HS-27A (cell line): ENCODE measurements at places on chromosomes 12 and 14.
A peak's percentile ranks its signal among the peaks of the same experiment; 100 is the strongest.

DNA sequence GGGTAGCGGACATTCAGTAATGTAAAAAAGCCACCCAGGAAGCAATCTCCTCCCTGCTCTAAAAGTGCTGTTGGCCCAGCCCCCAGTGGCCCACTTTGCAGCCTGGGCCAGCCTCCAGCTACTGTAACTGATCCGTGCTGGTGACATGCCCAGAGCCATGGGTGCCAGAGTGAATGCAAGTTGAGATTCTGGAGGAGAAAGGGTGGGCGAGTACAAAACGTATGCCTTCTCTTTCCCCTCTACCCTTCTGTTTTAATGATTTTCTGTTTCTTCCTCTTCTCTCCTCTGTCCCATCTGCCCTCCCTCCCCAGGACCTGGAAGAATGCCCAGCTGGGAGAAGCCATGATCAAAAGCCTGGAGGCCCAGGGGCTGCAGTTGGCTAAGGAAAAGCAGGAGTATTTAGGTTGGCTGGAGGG, 16.9 kb downstream of the PLEKHD1 start:
- no peak for DNase-seq

DNA sequence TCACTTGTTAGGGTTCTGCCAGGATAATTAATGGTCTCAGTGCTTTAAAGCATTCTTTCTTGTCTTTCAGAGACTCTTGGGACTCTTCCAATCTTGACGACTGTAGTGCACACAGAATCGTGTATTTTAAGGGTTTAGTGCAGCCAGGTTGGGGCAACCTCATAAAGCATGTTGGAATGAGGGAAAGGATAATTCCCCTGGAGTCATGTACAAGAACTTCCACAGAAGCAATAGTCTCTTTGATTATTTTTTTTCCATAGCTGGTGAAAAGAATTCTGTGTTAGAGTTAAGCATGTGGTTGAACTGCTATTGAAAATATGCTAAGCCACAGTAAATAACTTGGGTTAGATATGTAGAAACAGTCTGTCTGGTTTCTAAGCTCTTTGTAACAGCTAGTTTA, 246.8 kb upstream of the DAAM1 start:
- no peak for DNase-seq

DNA sequence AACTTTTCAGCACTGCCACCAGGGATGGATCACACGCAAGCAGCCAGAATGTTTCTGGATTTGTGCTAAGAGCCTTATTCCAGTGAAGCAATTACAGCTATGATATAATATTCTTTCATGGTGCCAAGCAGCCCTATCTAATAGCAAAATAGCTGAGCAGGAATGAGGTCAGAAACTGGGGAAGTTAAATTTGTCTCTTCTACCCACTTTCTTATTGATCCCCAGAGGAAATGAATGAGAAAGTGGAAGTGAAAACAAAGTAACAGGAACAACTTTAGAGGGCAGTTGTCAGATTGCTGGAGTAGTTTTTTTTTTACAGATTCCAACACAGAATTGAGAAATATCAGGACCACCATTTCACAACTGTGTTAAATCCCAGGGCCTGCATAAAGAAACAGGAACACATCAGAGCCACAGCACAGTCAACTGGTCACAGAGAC, 44.8 kb downstream of the GCH1 start:
- no peak for DNase-seq

- no peak for DNase-seq
Observed at GRCh38 chr14:57122129-57122528, 146.6 kb downstream of the EXOC5 start.

DNA sequence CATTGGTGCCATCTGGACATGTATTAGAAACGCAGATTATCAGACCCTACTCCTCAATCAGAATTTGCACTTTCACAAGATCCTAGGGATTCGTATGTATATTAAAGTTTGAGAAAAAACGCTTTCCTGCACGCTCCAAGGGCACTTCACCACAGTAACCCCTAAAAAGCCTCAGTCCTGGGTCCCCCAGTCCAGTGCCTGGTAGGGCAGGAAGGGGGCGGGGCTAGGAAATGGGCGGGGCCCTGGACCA, 369 bp downstream of the DEPDC4 start:
- no peak for DNase-seq

DNA sequence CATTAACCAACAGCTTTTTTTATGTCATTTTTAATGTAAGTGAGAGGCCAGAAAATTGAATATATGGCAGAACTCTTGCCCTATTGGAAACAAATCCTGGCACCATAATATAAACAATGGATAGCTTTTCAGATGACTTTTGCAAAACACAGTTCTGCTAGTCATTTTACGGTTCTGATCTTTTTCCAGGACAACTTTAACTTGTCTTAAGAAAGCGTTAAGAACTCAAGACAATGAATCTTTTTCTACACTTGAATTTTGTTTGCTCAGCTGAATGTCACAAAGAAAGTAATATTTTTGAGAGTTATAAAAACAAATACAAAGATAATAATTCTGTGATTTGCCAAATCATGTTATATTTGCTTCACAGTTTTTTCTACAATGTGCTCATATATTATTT, 13.2 kb downstream of the KERA start:
- DNase-seq, result no peak

- no peak for DNase-seq
Observed at GRCh38 chr12:117850048-117850447, 118.7 kb downstream of the KSR2 start.

DNA sequence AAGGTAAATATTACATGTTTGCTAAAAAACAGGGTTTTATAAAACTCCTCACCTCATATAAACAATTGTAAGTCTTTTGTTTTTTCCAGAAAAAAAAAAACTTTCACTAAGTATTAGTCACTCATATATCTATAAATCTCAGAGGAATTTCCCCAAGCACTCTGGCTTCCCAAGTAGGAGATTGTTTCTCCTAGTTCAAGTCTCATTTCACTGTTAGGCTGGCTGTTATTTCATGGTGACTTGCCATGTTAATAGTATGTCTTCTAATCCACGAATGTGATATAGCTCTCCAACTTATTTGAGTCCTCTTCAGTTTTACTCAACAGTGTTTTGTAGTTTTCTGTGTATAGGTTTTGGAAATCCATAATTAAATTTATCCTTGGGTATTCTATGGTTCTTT, 61.6 kb downstream of the CAPZA3 start:
- peak; percentile 15 for DNase-seq

DNA sequence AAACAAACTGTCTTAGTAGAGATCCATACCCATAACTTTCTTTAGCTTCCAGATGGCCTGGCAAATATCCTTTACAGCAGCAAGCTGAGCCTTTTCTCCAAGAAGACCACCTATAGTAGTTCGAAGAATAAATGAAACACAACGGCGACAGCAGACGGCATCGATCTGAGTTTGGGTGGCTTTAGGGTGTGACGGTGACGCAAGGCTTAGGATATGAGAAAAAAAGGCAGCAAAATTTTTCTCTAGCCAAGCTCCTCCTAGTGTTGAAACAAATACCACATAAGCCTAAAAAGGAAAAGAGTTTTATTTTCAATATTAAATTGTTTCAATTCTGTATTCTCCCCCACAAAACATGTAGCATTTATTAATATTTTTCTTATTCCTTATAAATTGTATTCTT, 33.3 kb downstream of the HEATR5A start:
- no peak for DNase-seq

DNA sequence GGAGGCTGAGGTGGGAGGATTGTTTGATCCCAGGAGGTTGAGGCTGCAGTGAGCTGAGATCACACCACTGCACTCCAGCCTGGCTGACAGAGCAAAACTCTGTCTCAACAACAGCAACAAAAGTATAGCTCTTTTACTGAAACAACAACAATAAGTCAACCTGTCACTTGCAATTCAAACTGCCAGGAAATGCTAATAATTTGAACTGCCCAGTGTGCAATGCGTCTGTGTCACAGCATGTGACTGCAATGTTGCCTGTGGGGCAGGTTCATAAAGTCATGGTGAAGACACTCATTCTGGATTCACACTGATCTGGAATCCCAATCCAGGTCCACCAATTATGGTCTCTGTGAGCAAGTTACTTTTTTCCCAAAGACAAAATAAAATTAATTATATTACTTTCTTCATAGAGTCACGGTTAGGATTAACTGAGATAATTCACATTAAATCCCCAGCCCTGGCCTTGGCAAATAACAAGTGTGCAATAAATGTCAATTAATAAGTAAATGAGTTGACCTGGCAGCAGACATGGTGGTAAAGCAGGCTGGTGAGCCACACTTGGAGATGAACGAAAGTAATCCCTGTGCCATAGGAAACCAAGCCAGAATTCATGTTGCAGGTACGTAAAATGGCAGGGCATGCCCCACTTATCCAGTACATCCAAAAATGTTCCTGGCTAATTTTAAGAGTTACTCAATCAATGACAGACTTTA, 89.1 kb upstream of the CPSF6 start:
- no peak for DNase-seq

DNA sequence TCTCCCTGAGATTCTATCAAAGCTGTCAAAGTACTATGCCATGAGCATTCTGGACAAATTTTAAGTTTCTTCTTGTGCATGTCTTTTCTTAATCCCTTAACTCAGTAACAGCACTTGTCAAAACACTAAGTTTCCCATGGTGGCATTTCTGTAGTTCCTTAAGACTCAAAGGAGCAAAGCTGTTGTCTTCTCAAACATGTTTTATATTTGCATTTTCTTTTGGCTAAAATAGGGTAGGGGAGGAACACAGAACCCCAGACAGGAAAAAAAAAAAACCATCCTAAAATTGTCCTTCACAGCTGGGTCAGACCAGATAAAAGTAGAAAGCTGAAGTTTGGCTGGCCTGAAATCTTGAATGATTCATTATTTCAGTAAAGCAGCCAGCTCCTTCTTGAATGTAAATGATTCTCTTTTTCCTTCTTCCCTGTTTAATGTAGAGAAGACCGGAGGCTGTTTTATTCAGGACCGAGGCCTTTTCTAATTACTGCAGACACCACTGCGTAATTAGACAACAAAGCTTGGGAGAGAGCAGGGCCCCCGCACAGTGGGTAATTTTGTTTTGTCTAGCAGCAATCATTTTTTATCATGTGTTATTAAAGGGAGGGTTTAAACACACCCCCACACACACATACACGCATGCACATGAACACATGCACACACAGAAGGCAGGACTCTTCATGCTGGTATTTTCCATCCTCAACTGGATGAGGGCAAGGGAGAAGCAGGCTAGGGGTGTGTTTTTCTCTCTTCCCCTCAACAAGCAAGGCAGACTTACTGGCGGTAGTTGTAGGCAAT, 51.0 kb downstream of the PAH start:
- DNase-seq, result no peak

GRCh38 chr12:318759-319515, 56.3 kb upstream of the SLC6A13 start:
- no peak for DNase-seq

- DNase-seq, result no peak
Observed at GRCh38 chr12:75439048-75439447, 41.5 kb upstream of the GLIPR1 start.

- DNase-seq, result peak; percentile 20
Observed at GRCh38 chr12:92827836-92828431, 101.2 kb downstream of the EEA1 start.

- DNase-seq, result no peak
Observed at GRCh38 chr14:55881577-55882241, 236.5 kb upstream of the PELI2 start.

GRCh38 chr12:114013575-114014345, 47.6 kb upstream of the RBM19 start:
- peak; percentile 3 for DNase-seq

DNA sequence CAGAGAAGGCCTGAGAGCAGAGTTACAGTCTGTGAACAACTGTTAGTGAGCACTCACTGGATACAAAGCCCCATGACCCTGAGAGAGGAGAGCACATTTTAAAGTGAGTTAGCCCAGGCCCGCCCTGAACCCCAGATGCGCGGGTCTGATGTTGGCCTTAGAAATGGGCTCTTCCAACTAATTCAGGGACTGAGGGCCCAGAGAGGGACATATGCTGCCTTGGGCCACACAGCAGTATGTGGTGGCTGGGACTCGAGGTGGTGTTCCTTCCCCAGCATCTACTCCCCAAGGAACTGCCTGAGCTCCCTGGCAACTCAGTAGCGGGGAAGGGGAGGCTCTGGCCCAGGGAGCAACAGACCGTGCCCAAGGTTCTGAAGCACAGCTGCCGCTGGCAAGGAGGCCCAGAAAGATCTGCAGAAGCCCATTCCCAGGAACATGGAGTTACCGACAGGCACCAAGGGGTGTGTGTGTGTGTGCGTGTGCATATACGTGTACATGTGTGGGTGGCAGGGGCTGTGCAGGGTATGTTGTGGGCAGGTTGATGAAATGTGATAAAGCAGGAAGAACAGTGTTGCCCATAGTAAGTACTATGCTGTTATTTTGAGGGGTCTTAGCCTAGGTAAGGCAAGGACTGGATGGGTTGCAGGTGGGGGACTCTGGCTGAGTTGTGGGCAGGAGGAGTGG, 40.5 kb downstream of the KRT80 start:
- no peak for DNase-seq

DNA sequence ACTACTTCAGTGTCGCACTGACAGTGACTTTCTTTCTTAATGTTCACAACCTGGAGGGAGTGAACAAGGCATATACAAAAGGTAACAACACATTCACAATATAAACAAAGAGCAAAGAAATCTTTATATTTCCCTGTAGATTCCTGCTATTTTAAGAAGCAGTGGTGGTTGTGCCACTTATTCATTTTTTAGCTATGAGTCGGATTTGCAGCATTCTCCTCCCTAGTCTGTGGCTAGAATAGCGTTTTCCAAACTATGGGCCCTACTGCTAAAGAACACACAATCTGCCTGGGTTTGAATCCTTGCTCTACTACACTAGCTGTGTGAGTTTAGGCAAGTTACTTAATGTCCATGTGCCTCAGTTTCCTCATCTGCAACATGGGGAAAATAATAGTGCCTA, 18.6 kb upstream of the MDM1 start:
- DNase-seq, result no peak

- peak; percentile 75 for DNase-seq
Observed at GRCh38 chr14:38042322-38042721, 165.4 kb upstream of the SSTR1 start.

GRCh38 chr12:102430661-102431060, 49.7 kb downstream of the IGF1 start:
- no peak for DNase-seq

- DNase-seq, result no peak
Observed at GRCh38 chr12:114876968-114877680, 193.1 kb upstream of the TBX3 start.

DNA sequence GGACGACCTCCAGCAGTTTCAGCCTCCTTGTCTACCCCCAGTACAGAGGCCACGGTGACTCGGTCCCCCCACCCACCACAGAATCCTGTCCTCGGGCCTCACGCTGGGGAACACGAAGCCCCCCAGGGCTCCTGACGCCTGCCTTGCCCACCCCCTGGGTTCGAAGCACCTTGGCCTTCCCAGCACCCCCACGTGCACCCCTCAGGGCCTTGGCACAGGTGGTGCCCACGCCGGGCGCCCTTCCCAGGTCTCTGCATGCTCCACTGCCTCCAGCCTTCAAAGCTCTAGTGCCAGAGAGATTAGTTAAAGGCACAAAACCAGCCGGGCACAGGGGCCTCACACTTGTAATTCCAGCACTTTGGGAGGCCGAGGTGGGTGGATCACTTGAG, 61.8 kb downstream of the NOC4L start:
- DNase-seq, result no peak

DNA sequence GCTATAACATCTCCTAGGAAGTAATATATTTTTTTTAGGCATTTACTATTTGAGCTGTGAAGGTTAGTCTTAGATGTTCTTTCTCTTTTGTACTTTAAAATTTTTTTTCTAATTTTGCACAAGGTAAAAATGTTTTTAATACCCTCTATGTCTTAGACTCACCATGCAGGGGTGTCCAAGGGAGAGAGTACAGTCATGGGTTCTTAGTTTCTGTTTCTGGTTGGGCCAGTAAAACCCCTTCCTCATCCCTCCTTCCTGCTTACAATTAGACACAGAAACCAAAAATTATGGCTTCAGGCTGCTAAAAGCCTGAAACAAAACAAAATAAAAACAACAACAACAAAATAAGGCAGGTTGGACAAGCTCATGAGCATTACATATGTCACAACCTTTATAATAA, 193.0 kb downstream of the SYT1 start:
- no peak for DNase-seq
